Fibroblast of gingiva (primary cell): ENCODE measurements at places on chromosomes 2 and 18.

GRCh38 chr2:24628746-24629145 lies 137.7 kb downstream of the NCOA1 start:
- DNase-seq = no peak

- DNase-seq = no peak
Observed at GRCh38 chr2:70686577-70687460, 81.2 kb downstream of the ADD2 start.

GRCh38 chr18:79644006-79644665 lies 35.5 kb upstream of the CTDP1 start:
- DNase-seq = peak; percentile 24

- DNase-seq = no peak
Observed at GRCh38 chr2:141399270-141399669, 731.5 kb downstream of the LRP1B start.

DNA sequence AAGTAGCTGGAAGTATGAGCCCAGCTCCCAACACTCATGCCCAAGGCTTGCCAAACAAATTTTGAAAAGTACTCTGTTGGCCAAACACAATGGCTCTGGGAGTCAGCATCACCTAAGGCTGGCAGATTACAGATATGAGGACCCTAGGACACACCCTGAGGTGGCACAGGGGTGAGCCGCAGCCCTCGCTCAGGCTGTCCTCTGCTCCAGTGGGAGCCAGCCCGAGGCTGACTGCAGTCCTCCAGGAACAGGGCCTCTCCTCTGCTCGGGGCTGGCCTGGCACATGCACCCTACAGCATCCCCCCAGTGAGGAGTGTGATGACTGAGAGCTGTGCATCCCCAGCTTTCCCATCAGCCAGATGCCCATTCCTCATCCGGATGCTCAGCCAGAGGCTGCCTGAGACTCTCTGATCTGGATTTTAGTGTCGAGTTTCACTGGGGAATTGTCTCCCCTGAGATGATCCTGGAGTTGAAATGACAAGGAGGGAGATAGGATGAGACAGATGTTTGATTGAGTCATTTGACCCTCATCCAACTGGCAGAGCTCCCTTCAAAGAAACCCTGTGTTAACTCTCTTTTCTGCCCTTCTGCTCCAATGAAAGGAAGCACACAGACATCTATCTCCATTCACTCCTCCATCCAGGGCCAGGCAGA lies 269.3 kb upstream of the NCKAP5 start:
- no peak for DNase-seq

DNA sequence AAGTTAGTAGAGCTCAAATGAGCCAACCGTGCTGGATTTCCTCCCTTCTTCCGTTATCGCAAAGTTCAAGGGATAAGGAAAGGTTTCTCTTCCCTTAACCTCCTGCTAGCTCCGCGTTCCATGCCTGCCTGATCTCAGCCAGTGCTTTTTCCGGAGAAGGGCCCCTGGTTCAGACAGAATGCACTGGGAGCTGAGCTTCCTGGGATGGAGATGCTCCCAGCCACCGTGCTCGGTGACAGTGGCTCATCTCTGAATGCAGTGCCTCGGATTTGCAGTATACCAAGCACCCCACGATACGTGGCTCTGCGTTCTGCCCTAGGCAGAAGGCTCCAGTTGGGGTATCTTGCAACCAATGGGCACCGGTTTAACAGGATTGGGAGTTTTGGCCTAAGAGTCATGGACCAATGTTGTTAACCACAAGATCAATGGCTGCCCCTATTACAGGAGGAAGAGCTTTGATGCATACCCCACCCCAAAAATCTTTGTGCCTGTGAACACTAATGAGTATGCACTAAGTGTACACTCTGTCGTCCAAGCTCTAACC lies 876 bp downstream of the CNTNAP5 start:
- DNase-seq = no peak

GRCh38 chr2:232459419-232460035 lies 3.6 kb downstream of the ALPI start:
- no peak for DNase-seq

DNA sequence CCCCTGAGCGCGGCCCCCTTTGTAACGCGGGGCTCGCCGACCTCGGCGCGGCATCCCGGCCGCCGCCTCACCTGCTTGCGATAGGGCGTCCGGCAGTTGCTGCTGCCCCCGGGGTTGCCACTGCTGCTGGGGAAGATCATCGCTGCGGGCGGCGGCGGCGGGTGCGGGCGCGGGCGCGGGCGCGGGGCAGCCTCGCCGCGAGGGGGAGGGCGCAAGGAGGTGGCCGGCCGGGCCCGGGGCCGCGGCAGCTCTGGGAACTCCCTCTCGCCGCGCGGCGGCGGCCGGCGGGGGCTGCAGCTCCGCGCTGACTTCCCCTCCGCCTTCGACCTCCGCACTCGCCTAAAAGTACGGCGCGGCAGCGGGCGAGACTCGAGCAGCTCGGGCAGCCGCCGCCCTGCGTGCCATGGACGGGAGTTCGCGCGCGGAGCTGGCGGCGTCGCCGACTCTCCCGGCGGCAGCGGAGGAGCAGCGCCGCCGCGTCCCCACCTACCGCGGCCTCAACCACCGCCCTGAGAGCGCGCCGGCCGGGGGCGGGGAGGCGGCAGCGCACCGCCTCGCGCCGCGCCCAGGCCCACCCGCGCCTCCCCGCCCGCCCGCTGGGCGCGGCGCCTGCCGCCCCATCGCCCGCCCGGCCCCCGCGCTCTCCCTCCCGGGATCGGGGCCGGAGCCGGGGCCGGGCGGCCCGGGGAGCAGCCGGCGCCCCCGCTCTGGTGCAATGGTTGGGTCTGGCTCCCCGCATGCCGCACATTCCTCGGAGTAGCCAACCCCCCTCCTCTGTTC lies 86.0 kb downstream of the RBMS1 start:
- peak; percentile 81 for DNase-seq

GRCh38 chr2:10446631-10447030 lies 1.5 kb downstream of the ODC1 start:
- DNase-seq = no peak

- DNase-seq = no peak
Observed at GRCh38 chr18:76993573-76993972, 139.0 kb downstream of the MBP start.

DNA sequence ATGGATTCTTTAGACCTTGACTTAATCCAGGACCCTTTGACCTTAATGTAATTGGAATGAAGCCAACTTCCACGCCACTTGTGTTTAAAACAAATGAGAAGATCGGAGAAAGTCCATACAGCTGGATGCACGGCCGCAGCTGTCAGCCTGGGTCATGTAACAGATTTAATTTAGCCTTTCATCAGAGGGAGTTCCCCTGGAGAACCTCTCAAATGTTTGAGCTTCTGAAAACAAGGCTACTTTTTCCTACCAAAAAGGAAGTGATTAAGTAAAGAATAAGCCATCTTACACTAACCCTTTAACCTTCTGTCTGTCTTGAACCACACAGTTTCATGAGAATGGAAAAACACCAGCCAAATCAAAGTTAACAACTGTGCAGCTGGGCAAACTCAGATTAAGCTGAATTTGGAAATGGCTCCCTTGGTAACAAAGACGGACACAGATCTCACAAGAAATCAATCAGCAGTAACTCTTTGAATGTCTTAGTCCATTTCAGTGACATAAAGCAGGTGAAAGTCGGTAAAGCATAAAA lies 103.6 kb downstream of the DOCK10 start:
- no peak for DNase-seq

DNA sequence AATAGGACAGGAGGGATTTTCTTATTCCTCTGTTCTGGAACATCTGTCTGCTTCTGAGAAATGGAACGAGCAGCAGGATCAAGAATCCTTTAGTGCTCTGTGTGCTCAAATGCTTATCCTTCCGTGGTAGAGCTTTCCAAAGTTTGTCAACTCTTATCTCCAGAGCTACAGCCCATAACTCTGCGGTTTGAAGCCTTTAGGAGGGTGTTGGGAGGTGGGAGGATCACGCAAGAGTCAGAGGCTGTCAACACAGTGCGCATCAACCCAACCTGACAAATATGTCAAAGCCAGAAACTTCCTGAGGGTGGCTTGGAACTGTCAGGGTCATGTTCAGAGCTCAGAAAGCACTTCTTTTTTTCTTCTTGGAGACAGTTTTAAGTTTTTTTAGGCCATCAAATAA lies 95.9 kb downstream of the CRIM1 start:
- DNase-seq = no peak

DNA sequence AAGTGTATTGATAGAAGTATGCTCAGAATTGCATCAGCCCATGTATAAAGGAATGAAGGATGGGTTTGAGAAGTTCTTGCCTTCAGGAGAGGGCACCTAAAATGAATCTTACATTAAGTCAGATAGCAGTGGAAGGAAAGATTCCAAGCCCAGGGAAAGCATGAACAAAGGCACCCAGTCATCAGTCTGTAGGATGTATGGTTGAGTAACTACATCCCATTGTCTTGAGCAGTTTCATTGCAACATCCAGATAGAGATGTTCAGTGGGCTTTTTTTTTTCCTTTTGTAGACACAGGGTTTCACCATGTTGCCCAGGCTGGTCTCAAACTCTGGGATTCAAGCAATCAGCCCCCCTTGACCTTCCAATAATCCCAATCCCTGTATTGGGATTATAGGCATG lies 80.7 kb downstream of the ARHGAP28 start:
- DNase-seq = no peak

DNA sequence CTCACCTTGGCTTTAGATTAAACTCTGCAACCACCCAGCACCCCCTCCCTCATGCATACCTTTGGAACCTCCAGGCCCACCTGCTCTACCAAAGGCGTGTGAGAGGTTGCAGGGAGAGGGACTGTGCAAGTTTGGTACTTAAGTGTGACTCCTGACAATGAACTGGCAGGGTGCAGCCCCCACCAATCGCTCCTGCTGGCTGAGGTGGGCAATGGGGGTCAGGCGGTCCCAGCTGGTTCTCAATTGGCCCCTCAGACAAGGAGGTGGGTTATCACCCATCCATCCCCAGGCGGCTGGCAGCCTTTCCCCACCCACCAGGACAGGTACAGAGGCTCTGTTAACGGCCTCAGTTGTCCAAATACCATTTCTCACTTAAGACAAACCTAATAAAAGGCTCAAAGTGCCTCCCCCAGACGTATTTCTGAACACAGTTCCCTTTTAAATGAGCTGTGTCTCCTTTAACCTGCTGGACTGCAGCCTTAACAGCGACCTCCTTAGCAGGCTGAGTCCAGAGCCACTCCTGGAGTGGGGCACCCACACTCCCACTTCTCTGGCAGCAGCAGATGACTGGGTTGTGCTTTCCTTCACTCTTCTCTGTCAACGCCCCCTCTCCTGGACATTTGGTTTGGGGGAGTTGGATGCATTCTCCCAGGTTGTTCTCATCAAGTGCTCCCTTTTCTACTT lies 169.2 kb upstream of the SMAD2 start:
- no peak for DNase-seq

- DNase-seq = no peak
Observed at GRCh38 chr2:85213901-85214512, 80.8 kb downstream of the TCF7L1 start.

GRCh38 chr18:2515908-2516625 lies 55.2 kb downstream of the METTL4 start:
- DNase-seq = peak; percentile 96

DNA sequence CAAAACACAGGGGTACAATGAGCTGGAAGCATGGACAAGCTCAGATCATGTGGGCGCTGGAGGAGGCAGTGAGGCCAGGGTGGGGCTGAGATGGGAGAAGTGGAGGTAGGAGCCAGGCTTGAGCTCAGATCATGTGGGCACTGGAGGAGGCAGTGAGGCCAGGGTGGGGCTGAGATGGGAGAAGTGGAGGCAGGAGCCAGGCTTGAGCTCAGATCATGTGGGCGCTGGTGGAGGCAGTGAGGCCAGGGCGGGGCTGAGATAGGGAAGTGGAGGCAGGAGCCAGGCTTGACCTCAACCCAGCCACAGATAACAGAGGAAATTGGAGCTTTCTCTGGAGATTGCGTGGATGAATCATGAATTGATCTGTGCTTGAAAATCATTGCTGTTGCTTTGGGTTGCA lies 48.3 kb upstream of the TMEM18 start:
- no peak for DNase-seq

GRCh38 chr2:28210535-28210934 lies 182.1 kb upstream of the FOSL2 start:
- DNase-seq = no peak

GRCh38 chr2:168939061-168939460 lies 38.0 kb downstream of the G6PC2 start:
- DNase-seq = no peak

DNA sequence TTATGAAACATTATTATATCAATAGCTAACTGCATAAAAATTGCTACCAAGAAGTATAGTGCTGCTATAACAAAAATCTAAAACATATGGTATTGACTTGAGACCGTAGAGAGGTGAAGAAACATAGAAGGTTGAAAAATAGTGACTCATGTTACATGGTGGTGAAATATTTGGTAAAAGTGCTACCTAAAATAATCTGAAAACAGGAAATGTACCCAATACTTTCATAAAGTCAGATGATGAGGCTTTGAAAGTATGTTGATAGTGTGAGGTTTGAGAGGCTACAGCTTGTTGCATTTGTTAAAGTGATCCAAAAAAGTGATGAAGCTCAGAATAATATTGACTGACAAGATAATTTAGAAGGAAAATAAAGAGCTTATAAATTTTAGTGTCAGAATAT lies 718.7 kb upstream of the SLC8A1 start:
- DNase-seq = no peak

- no peak for DNase-seq
Observed at GRCh38 chr2:150584081-150584480, 96.6 kb upstream of the RND3 start.

GRCh38 chr2:13006829-13007717 lies 290.3 kb downstream of the TRIB2 start:
- DNase-seq = peak; percentile 49

- no peak for DNase-seq
Observed at GRCh38 chr18:820591-821165, 8.6 kb upstream of the YES1 start.

DNA sequence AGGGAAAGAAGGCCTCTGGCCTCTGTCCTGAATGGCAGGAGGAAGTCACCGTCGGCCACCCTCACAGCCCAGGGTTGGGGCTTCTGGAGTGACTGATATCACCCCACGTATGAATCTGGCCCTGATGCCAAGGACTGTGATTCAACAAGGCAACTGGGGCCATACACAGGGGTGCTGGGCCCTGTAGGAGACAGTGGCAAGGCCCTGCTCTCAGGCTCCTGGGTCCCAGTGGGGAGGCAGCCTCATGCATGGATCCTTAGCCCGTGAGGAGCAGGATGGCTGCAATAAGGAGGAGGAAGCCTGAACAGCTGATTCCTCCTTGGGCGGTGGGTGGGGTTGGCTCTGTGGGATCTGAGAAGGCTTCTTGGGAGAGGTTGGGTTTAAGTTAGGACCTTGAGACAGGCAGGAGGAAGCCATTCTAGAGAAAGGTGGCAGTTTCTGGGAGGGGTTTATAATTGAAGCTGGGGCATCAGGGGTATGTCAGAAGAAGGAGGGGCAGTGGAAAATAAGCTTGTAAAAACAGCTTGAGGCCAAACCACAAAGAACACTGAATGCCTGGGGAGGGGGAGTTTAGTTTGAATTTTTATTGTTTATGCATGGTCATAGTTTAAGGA lies 42.8 kb upstream of the LAPTM4A start:
- DNase-seq = no peak

- DNase-seq = no peak
Observed at GRCh38 chr2:32756074-32756727, 128.4 kb downstream of the TTC27 start.

- peak; percentile 41 for DNase-seq
Observed at GRCh38 chr2:61887717-61888266, 664 bp downstream of the CCT4 start.
